ENCODE measurements at places on chromosomes 3 and 15. TPM values are rescaled to one million over a fixed set of nuclear protein-coding genes. Genes with fewer than 3 reads are reported as not detected.

SERPINI2 gene
- polyA plus RNA-seq, result not detected

PLEKHO2 gene
- polyA plus RNA-seq, result 33.6 TPM

NOX5 gene
- 0.86 TPM for polyA plus RNA-seq

BFSP2 gene
- polyA plus RNA-seq, result not detected

ANKRD63 gene
- polyA plus RNA-seq, result not detected

PPP1R14D gene
- not detected for polyA plus RNA-seq

SLC12A8 gene
- polyA plus RNA-seq, result 8.4 TPM

C15orf62 gene
- polyA plus RNA-seq, result not detected

SAMMSON gene
- polyA plus RNA-seq, result not detected

RTP3 gene
- polyA plus RNA-seq, result not detected

TMCO5A gene
- not detected for polyA plus RNA-seq

RTP1 gene
- not detected for polyA plus RNA-seq

CCR9 gene
- polyA plus RNA-seq, result not detected

PCBP4 gene
- polyA plus RNA-seq, result 88.7 TPM

TM6SF1 gene
- polyA plus RNA-seq, result 3.8 TPM

FBXO40 gene
- polyA plus RNA-seq, result not detected

TERC gene
- not detected for polyA plus RNA-seq

SNURF gene
- polyA plus RNA-seq, result 3.1 TPM

GOLGA6L10 gene
- polyA plus RNA-seq, result 0.44 TPM

ADAMTS7 gene
- polyA plus RNA-seq, result 3.1 TPM

CHDH gene
- 0.13 TPM for polyA plus RNA-seq

SNTN gene
- not detected for polyA plus RNA-seq

GOLGA8G gene
- polyA plus RNA-seq, result not detected

CPLX3 gene
- polyA plus RNA-seq, result not detected

SELENOS gene
- 71.2 TPM for polyA plus RNA-seq

VPS8 gene
- polyA plus RNA-seq, result 14.3 TPM

HCLS1 gene
- 3.7 TPM for polyA plus RNA-seq

FGF7 gene
- 30.4 TPM for polyA plus RNA-seq

GOLGA6L9 gene
- polyA plus RNA-seq, result 0.72 TPM

PRTG gene
- 1.1 TPM for polyA plus RNA-seq

MB21D2 gene
- polyA plus RNA-seq, result 12.3 TPM

SMCO1 gene
- not detected for polyA plus RNA-seq

ZDHHC19 gene
- polyA plus RNA-seq, result not detected

SCAPER gene
- polyA plus RNA-seq, result 2.6 TPM

CA12 gene
- 13.1 TPM for polyA plus RNA-seq

GHRL gene
- not detected for polyA plus RNA-seq

CMTM8 gene
- 0.39 TPM for polyA plus RNA-seq

MYEF2 gene
- 11.8 TPM for polyA plus RNA-seq

CCDC80 gene
- 199 TPM for polyA plus RNA-seq

ALPK3 gene
- 0.06 TPM for polyA plus RNA-seq

PLSCR2 gene
- polyA plus RNA-seq, result not detected

GHSR gene
- polyA plus RNA-seq, result not detected

PLOD2 gene
- polyA plus RNA-seq, result 33.2 TPM

FEZF2 gene
- polyA plus RNA-seq, result not detected

IL17RB gene
- 0.36 TPM for polyA plus RNA-seq

LRRC3B gene
- not detected for polyA plus RNA-seq

Measured in BJ (cell line).